Heart left ventricle (tissue), 16 donors: ENCODE measurements at places on chromosomes 16 and 17. TPM values are rescaled to one million over a fixed set of nuclear protein-coding genes. Genes with fewer than 3 reads are reported as not detected.

DNA sequence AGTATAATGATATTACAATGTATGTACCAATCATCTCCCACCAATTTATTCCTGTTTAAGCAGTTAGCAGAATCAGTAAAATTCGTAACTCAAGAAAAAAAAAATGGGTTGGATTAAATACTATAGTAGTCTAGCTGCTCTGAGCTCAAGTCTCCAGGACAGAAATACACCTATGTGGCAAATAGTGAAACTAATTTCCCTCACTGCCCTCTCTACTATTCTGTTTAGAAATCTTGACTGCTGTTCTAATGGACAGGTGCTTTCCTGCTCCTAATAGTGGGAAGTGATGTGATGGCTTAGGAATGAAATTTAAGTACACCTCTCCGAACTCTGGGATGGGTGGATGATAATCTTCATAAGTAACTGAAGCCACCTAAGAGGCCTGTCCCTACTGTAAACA, 175.7 kb downstream of the KCNJ2 start:
- DNase-seq, result no peak
- no peaks in the 10 kb centered on the region for H3K27me3 ChIP-seq
- H3K27ac ChIP-seq, result no peak overlapping the region

DNA sequence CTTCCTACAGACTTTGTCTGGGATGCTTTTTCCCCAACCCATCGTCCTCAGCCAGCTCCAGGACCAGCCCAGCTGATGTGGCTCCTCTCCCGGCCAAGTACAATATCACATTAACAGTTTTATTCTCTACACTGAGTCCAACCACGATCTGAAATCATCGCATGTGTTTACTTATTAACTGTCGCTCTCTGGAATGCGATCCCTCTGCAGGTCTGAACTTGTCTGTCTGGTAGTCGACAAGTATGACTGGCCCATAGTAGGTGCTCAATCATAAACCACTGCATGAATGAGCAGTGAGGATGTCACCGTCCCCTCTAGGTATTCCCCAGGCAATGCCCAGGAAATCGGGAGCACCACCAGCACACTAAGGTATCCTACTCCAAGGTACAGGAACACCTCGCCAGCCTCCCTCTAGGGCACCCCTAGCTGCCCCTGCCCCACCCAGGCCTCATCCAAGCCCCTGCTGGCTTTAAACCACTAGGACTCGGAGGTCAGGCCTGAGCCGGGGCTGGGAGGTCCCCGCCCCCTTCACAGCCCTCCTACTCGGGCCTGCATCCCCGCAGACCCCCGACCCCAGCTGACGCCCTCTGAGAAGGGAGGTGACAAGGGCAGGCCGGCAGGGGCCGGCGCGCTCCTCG, 27.7 kb downstream of the RTN4RL1 start:
- H3K27me3 ChIP-seq, result no peaks in the 10 kb centered on the region
- no peak for DNase-seq
- no peak overlapping the region for H3K4me3 ChIP-seq

Gene CDK3
- total RNA-seq, result not detected

DNA sequence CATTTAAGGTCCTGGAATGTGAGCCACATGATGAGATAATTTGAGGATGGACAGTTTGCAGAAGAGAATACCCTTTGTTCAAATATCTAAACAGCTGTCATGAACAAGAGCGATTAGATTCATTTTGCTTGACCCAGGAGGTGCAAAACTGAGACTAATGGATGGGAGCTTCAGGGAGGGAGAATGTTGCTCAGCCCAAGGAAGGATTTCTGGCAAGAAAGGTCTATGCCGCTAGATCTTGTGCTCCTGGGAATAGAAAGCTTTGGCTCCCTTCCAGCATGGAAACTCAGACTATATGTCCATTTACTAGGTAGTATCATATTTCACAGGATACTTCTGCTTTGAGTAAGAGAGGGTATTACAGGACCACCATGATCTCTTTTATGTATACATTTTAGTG, 14.8 kb upstream of the CDH11 start:
- H3K4me3 ChIP-seq, result no peak overlapping the region
- no peaks in the 10 kb centered on the region for H3K27me3 ChIP-seq
- no peaks in the 10 kb centered on the region for H3K4me1 ChIP-seq
- no peak overlapping the region for H3K27ac ChIP-seq
- DNase-seq, result no peak

DNA sequence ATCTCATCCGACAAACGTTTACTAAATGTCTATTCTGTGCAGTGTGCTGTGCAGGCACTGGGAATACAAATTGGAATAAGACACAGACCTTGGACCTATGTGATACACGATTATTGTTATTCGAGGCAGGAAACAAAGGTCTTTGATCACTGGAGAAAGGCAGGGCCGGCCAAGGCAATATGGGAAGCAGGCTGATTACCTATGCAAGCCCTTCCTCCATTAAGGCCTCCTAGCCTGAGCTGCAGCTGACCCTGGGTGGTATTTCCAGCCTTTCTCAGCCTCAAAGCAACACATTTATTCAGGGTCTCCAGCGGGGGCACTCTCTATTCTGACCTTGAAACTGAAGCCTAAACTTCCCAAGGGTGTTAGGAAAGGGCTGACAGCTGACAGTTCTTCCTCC, 13.4 kb downstream of the ST6GALNAC1 start:
- no peak overlapping the region for H3K4me3 ChIP-seq
- no peak overlapping the region for H3K27ac ChIP-seq
- no peaks in the 10 kb centered on the region for H3K36me3 ChIP-seq
- H3K27me3 ChIP-seq, result no peaks in the 10 kb centered on the region

GRCh38 chr17:73386561-73386960, 74.8 kb upstream of the CDC42EP4 start:
- no peak overlapping the region for H3K4me3 ChIP-seq
- no peaks in the 10 kb centered on the region for H3K27me3 ChIP-seq
- no peaks in the 10 kb centered on the region for H3K4me1 ChIP-seq
- no peak for DNase-seq
- H3K27ac ChIP-seq, result no peak overlapping the region
- H3K36me3 ChIP-seq, result no peaks in the 10 kb centered on the region

Gene CES4A
- total RNA-seq, result 12.3 TPM

Gene KRTAP3-1
- not detected for total RNA-seq
